ENCODE measurements at places on chromosomes 7 and 10.

DNA sequence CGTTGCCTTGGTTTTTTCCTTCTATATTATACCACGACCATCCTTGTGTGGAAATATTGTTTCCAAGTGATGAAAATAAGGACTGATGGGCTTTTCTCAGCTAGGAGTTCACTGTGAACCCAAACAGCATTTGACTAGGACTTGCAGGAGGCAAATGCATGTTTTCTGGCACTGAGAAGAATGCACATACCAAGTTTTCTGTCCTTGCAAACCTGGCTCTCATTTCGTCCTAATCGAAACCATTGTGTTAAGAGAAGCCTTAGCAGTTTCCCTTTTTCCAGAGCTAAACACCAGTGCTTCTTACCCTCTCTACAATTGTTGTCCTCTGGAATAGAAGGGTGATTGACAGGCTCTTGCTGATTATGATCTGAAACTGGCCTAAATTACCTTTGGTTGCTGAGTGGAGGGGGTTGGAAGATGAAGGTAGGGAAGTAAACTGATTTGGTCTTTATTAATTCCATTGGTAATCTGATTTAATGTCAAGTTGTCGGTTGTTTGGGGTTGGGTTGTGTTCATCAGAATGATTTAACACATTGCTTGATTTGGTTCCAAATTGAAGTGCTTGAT, 33.1 kb upstream of the ELMO1 start:
- no peak for DNase-seq

- DNase-seq: no peak
These were observed 666.2 kb downstream of the TYW1 start for GRCh38 chr7:67662804-67663203.

GRCh38 chr10:44809647-44810046, 101.5 kb upstream of the TMEM72 start:
- no peak for DNase-seq

GRCh38 chr7:80722616-80723195, 84.3 kb downstream of the CD36 start:
- peak; percentile 44 for DNase-seq

DNA sequence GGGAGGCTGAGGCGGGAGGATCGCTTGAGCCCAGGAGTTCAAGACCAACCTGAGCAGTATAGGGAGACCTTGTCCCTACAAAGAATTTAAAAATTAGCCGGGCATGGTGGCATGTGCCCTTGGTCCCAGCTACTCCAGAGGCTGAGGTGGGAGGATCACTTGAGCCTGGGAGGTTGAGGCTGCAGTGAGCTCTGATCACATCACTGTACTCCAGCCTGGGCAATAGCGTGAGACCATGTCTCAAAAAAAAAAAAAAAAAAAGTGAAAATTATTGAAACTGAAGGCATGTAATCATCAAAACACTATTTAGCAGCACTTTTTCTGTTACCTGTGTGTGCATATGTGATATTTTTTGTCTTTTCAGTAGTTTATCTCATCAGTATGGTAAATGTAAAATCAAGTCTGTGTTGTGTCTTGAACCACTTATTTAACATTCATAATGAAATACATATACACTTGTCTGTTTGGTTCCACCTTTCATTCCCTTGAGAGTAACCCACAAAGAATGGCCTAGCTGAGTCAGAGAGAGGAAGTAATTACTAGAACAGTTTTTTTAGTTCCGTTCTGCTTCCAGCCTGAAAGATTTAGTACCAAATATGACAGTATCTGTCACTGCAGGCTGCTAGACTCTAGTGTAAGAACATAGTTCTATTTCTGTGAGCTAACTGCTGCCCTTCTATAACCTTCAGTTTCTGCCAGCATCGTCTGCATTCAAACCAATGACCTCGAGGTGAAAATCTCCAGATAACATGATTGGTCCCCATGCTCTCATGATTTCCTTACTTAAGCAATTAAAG, 68.6 kb downstream of the MMRN2 start:
- no peak for DNase-seq

Measured in ureter (tissue), 1 donor.